ENCODE measurements at places on chromosomes 5 and 9.

GRCh38 chr5:160619381-160619780, 197.7 kb downstream of the PTTG1 start:
- DNase-seq, result no peak

DNA sequence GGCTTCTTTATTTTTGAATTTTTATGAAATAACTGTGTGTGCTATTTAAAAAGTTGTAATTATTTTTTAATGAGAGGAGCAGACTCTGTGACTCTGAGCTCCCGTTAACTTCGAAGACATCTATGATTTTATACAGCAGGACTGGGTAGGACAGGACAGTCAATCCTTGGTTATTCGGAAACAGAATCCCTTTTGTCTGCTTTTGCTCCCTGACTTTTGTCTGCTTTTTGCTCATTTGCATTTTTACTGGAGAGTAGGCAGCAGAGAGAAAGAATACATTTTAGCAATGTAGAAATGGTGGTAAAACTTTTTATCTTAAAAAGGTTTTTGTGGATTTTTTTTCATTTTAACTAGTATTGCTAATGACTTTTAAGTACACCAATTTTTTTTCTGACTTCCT, 303.6 kb downstream of the ARHGAP26 start:
- no peak for DNase-seq

- DNase-seq, result no peak
These were observed 346.9 kb downstream of the CDH9 start for GRCh38 chr5:26691486-26691885.

DNA sequence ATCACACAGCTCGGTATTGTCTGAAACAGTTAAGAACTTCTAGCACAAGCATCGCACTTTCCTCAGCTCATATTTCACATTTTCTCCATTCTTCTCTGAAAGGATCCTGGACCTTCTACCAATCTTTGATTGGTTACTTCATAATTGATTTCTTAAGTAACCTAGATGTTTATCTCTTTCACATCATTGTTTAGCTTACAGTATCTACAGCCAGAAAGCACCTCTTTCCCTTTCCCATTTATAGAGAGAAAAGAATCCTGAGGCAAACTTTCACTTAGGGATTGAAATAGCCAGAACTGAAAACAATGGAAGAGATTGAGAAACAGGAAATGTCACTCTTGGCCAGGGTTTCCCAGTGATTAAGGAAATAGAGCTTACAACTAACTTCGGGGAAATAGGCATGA, 2.5 kb downstream of the IL33 start:
- no peak for DNase-seq

DNA sequence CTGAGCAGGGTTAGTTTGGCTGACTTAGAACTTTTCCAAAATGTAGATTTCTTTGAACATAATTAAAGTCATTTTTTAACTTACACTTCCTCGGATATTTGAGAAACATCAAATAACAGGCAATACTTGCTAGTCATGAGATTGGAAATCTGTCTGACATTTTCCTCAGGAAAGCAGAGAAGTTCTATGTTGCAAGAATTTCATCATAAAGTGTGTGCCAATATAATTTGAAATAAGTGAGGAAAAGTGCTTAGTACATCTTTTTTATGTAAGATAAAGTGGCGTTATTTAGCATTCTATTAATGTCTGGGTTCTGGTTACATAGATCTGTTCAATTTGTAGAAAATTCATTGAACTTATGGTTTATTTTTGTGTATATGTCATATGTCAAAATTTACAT, 48.7 kb upstream of the C5orf47 start:
- DNase-seq, result no peak

DNA sequence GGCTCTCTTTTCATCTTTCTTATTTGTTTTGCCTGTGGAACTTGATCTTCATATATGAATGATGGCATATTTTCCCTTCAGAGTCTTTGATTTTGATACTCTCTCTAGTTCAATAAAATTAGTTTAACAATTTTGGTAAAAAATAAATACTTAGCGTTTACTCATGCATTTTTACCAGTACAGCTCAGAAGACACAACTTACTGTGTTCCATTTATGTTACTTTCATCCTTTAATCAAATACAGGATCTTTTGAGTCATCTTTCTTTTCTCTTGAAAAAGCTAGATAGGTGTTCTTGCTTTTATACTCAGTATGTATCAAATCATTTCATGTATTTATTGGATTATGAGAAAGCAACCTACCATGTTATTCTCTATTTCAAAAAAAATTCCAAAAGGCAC, 47.1 kb upstream of the RICTOR start:
- DNase-seq, result no peak

DNA sequence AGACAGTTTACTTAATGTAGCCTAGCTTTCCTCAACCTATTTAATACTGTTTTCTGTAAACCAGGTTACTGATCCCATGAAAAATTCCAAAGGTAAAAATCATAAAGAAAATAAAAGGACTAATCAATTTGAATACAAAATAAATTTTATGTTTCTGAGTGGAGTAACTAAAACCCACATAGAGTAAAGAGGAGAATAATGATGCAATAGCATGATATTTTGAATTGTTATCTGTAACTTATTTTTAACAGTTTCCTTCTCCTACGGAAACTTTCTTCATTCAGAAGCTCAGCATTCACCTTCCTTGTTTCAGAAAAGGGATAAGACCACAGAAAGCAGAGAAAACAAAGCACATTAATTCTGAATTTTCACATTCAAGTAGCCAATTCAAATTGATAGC, 320.6 kb upstream of the NUDT12 start:
- DNase-seq, result no peak

DNA sequence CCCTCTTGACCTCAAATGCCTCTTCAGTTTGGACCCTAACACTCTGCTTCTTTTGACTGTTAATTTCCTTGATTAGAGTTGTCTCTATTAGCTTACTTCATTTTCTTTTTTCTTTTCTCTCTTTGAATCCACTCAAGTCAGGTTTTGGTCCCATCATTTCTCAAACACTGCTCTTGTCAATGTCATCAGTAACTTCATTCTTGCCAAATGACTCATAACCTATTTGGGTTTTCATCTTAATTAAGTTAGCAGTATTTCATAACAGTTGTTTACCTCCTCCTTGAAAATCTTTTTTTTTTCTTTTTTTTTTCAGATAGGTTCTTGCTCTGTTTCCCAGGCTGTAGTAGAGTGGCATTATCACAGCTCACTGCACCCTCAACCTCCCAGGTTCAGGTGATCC, 119.6 kb downstream of the PARP8 start:
- no peak for DNase-seq

DNA sequence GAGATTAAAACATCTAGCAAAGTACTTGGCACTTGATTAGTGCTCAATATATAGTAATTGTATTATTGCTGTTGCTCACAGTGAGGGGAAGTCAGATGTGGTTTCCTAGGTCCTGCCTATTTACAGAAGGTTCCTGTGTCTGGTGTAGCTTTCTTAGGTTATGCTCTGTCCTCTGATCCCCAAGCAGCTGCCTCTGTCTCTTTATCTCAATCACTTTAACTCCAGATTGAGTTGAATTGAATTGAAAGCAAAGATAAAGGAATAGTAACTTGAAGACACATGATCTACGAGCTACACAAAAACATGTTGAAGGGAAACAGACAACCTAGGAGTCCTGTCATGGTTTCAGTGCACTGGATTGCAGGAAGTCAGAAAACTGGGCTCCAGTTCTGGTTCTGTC, 113.9 kb upstream of the ADAMTSL1 start:
- DNase-seq, result no peak

DNA sequence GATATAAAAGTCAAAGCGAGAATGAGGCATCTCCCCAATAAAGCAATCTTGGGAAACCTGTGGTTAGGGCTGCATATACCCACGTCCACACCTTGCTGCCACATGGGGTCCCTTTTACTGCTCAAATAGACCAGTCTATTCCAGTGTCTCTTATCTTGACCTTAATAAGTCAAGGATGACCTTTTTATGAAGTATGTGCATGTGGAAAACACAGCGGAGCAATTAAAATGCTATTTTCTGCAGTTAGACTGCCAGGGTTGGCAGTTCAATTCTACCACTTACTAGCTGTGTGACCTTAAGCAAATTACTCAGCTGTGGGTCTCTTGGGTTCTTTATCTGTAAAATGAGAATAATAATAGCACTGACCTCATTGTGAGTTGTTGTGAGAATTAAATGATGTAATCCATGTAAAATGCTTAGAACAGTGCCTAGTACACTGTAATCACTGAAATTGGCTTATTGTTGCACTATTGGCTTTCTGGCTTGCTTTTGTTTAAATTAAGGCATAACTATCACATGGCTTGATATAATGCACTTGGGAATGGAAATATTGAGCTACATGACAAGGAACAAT, 67.8 kb upstream of the HSPB3 start:
- DNase-seq, result no peak

GRCh38 chr9:19631181-19631580, 157.7 kb downstream of the SLC24A2 start:
- DNase-seq, result no peak

DNA sequence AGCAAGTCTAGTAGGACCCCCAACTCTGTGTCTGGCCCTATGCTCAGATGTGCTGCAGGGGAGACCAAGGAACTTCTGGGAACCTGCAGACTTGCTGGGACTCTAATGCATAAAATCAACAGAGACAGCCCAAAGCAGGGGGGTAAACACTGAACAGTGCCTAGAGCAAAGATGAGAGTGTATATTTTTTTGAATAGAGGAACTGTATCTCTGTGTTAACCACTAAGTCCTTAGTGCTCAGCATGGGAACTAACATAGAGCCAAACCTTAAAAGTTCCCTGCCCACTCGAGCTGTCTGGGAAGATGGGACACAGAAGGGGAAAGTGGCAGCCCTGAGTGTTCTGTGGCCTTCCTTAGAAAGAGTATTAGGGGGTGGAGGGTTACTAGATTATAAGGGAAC, 51.9 kb downstream of the C5orf15 start:
- no peak for DNase-seq

DNA sequence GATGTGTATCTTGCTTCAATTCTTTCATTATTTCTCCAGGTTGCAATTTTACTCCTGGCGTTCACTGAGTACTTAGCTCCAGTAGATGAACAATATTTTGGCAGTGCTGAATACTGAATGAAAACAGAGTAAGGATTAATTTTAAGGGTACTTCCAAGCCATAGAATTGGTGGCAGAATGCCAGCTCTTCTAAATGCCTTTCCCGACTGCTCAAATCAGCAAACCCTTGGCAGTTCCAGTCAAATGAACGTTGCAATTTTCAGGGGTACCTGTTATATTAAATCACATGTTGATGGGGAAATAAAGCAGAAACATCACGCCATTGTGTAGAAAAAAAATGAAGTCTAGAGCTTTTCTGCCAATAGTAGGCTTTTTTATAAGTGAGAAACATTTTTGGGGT, 282.4 kb upstream of the RPS23 start:
- no peak for DNase-seq

GRCh38 chr9:14238079-14238478, 75.9 kb downstream of the NFIB start:
- DNase-seq, result no peak

- DNase-seq, result no peak
These were observed 338.5 kb downstream of the CETN3 start for GRCh38 chr5:90071066-90071465.

- DNase-seq, result no peak
These were observed 44.2 kb downstream of the PDE6A start for GRCh38 chr5:149900390-149900789.

GRCh38 chr5:140551872-140552271, 4.4 kb downstream of the EIF4EBP3 start:
- DNase-seq, result no peak

GRCh38 chr9:101333490-101333889, 51.3 kb downstream of the BAAT start:
- no peak for DNase-seq

DNA sequence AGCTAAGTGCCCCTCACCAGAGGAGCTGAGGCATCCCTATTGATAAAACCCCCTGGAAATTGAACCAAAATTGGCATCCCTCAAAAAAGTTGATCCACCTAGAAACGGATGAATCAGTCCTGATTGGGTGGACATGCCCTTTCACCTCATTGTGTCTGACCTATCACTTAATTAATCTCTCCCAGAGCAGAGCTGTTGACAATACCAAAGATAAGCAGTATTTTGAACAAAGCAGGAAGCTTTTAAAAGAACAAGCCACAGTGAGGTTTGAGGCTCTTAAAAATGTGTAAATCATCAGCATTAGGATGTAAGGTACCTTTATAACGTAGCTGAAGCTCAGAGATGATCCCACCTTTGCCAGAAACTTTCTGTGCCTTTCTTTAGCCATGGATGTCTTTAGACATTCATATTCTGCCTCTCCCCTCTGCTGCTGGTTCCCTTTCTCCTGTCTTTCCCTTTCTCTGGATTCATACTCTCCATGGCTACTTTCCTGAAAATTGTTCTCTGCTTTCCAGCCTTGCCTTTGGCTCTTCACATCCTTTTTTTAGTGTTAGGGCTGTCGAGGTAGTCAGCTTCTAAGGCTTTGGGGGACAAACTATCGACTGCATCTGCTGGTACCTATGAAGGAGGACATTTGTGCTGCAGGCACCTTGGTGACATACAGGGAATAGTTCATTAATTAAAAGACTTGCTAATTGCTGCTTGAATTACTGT, 7.8 kb upstream of the LHX2 start:
- no peak for DNase-seq

DNA sequence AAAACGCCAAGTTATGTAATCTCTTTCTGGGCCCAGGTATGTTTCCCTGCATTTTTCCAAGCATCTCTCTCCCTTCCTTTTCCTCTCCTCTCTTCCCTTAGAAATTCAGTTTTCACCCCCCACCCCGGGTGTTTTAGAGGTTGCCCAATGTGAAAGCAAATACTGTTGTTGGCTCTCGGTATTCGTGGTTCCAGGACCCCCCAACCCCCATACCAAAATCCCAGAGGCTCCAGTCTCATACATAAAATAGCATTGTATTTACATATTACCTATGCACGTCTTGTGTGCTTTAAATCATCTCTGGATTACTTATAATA, 48.8 kb downstream of the ACER2 start:
- DNase-seq, result no peak

DNA sequence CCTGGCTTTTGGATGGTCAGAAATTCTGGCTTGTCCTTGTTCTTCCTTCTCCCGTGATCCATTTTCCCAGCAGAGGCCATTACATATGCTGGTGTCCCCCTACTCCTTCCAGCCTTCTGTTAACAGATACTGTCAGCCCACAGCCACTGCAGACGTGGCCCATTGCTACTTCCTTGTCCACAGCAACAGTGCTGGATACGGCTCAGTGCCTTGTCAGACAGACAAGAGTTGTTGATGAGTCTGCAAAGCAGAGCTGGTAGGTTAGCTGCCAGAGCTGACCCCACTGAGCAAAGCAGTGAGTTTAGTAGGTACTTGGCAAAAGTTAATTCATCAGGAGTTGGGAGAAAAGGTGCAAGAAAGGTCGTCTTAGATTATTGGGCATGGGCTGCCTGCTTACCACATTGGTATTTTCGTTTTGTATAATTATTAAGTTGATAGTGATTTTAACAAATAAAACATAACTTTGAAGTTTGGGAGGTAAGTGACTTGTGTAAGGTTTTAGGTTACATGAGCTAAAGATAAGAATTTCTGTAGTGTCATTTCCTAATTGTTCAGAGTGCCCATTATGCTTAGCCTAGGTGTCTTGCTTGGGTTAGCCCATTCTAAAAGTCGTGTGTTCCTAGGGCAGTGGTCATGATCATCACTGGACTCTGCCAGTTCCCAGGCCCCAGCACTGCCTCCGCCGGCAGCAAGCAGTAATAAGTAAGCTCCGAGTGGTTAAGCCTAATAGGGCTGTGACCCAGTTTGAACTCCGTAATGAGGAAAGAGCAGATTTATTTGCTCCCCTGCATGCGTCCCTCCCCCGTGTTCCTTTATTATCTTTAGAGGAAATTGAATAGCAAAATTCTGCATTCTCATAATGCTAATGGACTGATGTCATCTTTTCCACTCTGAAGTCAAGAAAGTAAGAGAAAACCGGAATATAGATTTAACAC, 292.0 kb downstream of the FANCC start:
- DNase-seq, result no peak
